ENCODE measurements at places on chromosomes 1 and 21. TPM values are rescaled to one million over a fixed set of nuclear protein-coding genes. Genes with fewer than 3 reads are reported as not detected.

OR6K3 gene
- not detected for polyA plus RNA-seq

DNA sequence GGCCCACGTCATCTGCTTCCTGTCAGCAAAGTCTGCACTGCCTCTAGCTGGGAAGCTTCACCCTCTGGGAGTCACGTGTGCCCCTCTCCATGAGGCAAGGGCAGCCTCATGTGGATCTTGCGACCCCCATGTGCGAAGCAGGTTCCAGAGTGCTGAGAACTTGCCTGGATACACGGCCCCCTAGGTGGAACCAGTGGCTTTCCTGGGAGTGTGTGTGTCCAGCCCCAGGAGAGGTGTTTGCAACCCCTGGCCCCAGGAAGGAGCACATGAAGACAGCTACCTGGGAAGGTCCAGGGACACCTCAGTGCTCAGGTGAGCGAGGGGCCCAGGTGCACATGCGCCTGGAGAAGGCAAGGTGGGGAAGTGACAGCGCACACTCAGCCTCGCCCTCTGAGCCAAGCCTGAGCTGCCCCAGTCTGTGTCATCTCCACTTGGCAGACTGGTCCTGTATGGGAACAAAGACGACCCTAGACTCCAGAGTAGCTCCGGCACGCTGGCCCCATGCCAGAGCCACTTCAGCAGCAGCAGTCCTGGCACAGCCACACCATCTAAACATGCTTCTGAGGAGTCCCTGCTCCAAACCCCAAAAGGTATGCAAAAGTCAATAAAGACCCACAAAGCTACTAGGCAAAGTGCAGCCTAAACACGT lies 8.9 kb downstream of the LSS start:
- DNase-seq = peak; percentile 59

- DNase-seq = peak; percentile 77
These were observed 66.6 kb downstream of the BCAR3 start for GRCh38 chr1:93614986-93615581.

DNA sequence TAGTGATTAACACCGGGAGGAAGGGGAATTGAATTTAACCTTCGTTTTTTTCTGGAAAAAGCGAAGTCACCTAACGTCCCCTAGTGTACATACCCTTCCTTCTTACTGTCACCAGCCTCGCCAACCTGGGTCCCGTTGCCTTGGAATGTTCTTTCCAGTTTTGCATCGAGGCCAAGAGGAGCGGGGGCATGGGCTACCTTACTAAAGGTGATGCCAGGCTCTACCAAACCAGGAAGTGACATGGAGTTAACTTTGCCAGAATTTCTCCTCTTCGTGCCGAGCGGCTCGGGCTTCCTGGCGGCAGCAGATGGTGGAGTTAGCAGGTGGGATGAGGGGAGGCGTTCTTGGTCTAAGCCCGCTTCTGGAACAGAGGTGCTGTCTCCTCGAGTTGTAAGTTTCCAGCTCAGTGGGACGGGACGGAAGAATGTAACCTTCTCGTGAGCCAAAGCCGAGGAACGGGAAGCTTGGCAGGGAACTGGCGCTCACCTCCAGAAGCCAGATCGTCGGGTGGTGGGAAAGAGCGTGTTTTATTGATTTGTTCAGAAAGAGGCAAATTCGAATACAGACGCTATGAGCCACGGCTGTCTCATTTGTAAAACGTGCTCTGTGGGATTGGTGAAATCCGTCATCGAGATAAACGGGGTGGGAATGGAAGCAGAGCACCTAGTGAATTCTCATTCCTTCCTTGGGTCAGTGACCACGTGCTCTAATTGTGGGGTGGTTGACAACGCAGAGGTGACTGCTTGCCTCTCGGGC lies 486 bp downstream of the NIPAL3 start:
- DNase-seq = peak; percentile 23

MAD2L2 gene
- 148 TPM for polyA plus RNA-seq
